ENCODE measurements at places on chromosomes 16 and 17.

DNA sequence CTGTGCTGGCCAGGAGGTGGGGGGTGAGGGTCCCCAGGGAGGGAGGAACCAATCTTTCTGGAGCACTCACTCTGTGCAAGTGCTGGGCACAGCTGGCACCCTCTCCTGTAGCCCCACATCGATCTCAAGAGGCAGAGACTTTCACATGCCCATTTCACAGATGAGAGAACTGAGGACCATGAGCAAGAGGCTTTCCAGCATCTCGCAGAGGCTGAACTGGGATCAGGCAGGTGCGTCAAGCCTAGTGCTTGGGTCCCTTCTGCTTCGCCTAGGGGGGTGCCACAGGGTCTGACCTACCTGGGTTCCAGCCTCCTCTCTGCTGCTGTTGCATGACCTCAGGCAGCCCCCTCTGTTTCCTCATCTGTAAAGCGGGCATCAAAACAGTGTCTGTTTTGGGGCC is 1.3 kb upstream of the WFDC1 start:
- DNase-seq = no peak

DNA sequence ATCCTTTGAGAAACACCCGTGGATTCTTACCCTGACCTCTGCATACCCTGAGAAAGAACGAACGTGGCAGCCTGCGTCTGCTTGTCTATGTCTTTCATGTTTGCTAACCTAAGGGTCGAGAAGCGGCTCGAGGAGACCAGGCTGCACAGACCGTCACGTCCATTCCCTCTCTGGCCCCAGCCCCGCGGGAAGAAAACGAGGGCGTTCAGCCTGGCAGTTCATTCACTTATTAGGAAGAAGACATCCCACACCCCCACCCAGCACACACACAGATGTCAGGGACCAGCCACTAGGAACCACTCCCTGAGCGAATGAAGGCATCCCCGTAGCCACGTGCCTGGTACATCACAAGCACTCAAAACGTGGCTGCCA is 655 bp upstream of the MTHFSD start:
- DNase-seq = no peak

DNA sequence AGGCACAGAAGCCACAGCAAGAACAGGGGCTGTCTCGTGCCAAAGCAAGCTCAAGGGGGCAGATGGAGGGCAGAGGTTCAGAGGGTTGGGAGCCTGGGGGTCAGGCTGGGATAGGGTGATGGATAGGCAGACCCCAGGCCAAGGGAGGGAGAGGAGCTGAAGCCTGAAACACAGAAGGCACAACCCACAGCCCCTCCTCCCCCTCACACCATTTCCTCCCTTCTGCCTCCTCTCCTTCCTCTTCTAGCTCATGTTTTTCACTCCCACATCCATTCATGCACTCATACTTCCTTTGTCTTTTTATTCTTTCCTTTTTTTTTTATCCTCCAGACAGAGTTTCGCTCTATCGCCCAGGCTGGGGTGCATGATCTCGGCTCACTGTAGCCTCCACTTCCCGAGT is 61.1 kb downstream of the SOCS1 start:
- DNase-seq = no peak

DNA sequence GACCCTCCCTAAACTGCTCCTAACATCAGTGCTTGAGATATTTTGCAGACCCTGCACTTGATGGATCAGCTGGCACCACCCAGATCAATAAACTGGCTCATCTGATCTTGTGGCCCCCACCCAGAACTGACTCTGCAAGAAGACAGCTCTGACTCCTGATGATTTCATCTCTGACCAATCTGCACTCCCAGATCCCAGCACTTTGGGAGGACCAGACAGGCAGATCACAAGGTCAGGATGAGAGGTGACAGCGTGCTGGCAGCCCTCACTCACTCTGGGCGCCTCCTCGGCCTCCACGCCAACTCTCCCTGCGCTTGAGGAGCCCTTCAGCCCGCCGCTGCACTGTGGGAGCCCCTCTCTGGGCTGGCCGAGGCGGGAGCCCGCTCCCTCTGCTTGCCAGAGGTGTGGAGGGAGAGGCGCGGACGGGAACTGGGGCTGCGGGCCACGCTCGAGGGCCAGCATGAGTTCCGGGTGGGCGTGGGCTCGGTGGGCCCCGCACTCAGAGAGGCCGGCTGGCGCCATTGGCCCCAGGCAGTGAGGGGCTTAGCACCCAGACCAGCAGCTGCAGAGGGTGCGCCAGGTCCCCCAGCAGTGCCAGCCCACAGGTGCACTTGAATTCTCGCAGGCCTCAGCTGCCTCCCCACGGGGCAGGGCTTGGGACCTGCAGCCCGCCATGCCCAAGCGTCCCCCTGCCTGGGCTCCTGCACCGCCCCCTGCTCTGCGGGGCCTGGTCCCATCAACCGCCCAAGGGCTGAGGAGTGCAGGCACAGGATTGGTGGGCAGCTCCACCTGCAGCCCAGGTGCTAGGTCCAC is 2.4 kb upstream of the C16orf54 start:
- no peak for DNase-seq

GRCh38 chr17:43140396-43141332 is 15.5 kb upstream of the BRCA1 start:
- no peak for DNase-seq

GRCh38 chr16:55052348-55052734 is 121.7 kb downstream of the IRX5 start:
- DNase-seq = no peak

GRCh38 chr17:12478311-12478710 is 187.4 kb upstream of the MYOCD start:
- no peak for DNase-seq

GRCh38 chr16:66592814-66593213 is 11.7 kb upstream of the CMTM3 start:
- DNase-seq = no peak

DNA sequence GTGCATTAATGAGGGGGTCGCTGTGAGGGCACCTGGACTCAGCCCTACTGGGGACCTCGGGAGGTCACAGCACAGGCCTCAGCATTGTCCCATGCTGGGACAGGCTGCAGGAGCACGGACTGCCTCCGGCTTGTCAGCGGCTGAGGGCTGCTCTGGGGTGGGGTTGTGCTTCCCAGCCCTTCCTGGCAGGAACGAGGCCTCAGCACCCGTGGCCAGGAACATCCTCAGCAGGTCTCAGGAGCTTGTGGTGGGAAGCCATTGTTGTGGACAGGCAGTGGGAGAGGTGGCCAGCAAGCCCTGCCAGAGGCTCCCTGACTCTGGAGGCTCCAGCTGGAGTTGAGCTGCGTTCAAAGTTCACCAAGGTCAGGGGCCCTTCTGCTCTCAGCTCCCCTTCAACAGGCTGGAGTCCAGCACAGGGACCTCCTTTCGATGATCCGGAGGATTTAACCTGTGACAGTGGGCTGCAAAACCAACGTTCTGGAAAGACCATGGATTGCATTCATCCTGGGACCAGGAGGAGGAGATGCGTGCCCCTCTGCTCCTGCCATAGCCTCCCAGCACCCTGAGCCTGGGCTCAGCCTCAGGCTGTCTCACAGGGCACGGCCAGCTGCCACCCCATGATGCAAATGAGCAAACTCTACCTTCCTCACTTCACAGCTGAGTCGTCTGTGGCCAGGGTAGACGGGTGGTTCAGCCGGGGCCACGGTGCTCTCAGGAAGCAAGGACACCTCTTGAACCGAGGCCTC is 32.6 kb downstream of the FOXL1 start:
- DNase-seq = no peak

DNA sequence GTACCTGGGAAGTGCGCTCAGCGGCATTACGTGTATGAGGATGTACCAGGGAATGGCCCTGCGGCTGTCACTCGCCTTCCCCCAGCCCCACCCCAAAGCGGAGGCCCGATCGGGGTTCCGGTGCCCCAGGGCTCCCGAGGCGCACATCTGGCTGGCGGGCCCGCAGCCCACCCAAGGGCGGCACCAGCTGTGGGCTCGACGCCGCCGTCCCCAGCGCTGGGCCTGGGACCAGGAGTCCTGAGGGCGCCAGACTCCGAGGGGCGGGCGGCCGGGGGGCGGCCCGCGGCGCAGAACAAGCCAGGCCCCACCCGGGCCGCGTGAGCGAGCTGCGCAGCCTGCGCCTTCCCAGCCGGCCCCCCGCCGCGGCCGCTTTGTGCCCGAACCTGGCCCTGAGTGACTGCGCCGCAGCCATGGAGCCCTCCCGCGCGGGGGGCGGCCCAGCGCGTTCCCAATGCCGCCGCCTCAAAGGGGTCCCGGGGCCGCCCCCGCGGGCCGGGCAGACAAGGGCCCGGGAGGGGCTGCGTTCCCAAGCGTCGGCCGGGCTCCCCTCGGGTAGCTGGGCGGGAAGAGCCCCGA is 17.4 kb downstream of the ZNF423 start:
- DNase-seq = no peak

GRCh38 chr16:5077304-5077703 is 5.7 kb downstream of the ALG1 start:
- DNase-seq = no peak

- peak; percentile 26 for DNase-seq
These were observed 486 bp downstream of the ZNF785 start for GRCh38 chr16:30585022-30585399.

DNA sequence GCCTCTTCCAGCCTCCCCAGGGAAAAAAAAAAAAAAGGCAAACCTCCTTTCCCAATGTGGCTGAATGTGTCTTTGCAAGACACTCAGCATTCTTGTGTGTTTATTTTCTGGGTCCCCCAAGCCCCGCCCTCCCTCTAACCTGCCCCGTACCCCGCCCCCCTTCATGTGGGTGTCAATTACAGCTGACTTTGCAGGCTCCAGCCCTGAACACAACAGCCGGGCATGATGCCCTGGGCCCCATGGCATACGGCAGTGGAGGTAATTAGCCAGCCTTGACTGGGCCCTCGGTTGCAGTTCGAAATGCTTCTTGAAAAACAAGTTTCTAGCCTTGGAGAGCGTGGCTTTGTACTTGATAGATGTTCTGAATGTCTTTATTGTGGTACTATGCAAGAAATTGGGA is 354.7 kb upstream of the RBFOX1 start:
- no peak for DNase-seq

- DNase-seq = no peak
These were observed 29.4 kb upstream of the NUDT16L1 start for GRCh38 chr16:4663777-4664465.

DNA sequence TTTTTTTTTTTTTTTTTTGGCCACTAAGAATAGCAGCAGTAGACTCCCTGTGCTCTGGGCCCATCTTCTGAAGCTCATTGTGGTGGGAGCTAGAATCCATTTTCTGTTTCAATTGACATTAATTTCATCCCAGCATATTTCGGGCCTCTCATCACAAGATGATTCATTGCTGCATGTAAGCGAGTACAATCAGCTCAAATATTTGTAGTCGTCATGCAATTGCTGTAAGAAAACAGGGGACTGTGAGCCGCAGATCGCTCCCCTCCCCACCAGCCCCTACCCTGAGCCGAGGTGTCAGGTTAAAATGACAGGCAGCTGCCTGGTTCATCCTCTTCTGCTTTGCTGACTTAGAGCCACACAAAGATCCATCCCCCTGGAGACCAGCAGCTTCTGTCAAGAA is 358.8 kb upstream of the CDH5 start:
- DNase-seq = no peak

GRCh38 chr17:9427465-9428315 is 147.9 kb downstream of the STX8 start:
- DNase-seq = no peak

GRCh38 chr16:11257131-11257938 is 1.3 kb upstream of the SOCS1 start:
- peak; percentile 61 for DNase-seq

- no peak for DNase-seq
These were observed 206.9 kb upstream of the CACNG5 start for GRCh38 chr17:66627985-66628384.

GRCh38 chr16:69618307-69618706 is 52.5 kb downstream of the NFAT5 start:
- DNase-seq = no peak

DNA sequence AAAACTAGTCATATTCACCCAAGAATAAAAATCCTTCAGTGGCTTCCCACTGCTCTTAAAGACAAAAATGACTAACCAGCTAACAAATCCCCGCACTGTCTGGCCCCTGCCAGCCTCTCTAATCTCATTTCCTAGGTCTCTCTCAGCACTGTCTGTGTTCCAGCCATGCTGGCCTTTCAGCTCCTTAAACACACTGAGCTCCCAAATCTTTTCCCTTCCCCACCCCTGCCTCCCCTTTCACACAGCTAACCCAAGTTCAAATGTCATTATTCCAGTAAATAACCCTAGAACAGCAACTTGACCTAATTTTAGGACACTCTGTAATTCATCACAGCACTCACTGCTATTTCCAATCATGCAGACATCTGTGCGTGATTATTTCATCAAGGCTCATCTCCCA is 7.8 kb downstream of the SHCBP1 start:
- DNase-seq = no peak

- DNase-seq = no peak
These were observed 606.0 kb upstream of the RBFOX1 start for GRCh38 chr16:6726621-6727020.

DNA sequence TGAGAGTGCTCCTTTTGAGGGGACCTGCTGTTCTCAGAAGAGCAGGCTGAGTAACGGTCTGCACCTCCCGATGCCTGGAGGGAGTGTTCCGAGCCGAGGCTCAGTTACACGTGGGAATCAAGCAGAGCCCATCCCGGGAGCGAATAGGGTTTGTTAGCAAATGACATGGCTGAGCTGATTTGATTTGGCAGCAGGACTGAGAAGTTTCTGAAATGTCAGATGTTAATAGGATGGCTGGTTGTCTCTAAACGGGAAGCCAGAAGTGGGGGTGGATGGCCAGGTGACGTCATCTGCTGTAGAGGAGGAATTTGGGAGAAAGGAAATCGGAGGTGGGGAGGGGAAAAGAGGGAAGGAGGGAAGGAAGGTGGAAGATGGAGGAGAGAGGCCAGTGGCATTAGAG is 128.0 kb downstream of the RAP1GAP2 start:
- DNase-seq = no peak

GRCh38 chr17:31158746-31159377 is 64.1 kb downstream of the NF1 start:
- DNase-seq = no peak
